Globus pallidus (tissue), 1 donor: ENCODE measurements at places on chromosomes 7 and 10.

DNA sequence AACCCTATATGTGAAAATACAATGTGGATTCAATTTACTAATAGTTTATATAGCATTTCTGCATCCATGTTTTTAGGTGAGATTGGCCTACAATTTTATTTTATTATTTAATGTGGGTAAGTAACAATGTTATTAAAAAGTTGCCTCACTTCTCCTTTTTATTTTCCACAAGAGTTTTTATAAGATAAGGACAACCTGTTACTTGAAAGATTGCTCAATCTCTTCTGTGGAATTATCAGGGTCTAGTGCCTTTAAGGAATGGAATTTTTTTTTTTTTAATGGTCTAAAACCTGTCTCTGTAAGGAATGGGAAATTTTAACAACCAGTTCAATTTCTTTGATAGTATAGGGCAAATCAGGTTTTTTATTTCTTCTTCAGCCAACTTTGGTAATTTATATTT is 53.9 kb upstream of the RAB18 start:
- DNase-seq: no peak

GRCh38 chr10:121448766-121449421 is 149.3 kb downstream of the FGFR2 start:
- no peak for DNase-seq

DNA sequence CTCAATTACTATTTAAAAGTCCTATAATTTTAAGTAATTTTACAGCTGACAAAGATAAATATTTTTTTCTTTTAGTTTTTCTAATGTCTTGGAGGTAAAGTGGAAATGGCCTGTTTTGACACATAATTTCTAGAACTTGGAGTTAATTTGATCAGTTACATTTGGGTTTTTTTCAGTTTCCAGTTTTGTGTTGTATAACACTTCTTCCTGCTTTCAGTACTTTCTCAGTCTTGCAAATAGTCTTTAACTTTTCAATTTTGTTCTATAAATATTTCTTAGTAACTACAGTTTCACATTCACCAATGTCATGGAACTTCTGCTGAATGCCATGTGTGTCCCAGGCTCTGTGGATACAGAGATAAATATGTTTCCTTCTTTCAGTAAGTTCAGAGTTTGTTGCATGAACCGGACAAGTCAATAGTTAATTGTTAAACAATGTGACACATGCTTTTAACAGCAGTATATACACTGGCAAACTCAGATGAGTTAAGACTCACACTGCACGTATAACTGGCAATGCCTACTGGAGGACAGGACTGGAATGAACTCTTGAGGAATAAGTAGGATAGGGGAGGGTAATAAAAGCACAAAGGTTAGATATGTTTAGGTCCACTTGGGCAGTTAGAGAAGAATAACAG is 4.6 kb downstream of the SHOC2 start:
- DNase-seq: no peak

DNA sequence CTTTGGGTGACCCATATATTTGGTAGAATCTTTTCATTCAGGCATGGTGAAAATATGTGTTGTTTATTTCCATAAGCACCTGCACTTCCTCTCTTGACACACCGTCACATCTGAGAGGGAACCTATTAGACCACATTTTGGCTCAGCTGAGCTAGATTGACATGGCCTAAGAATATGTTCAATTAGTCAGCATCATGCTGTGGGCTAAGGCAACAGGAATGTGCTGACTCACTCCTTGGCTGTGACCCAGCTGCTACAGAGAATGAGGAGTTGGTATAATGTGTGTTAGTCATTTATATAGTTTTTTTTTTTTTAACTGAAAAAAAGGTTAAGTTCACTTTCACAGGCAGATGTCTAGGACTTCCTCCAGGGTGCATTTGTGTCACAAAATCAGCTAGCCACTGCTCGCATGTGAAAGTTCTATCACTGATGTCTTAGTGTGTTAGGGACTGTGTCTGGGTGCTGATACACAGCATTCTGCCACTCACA is 180.6 kb downstream of the SEMA3E start:
- DNase-seq: peak; percentile 72

GRCh38 chr10:126911301-126911700 is 6.1 kb downstream of the DOCK1 start:
- no peak for DNase-seq
